ENCODE measurements at places on chromosomes 7 and 10. TPM values are rescaled to one million over a fixed set of nuclear protein-coding genes. Genes with fewer than 3 reads are reported as not detected.

GRCh38 chr7:41747961-41748360, 45.1 kb upstream of the INHBA start:
- no peaks in the 10 kb centered on the region for H3K36me3 ChIP-seq
- no peak overlapping the region for H3K4me3 ChIP-seq
- no peaks in the 10 kb centered on the region for H3K27me3 ChIP-seq
- DNase-seq = no peak

UNCX gene
- not detected for total RNA-seq

LZTS2 gene
- 58.3 TPM for total RNA-seq

DNA sequence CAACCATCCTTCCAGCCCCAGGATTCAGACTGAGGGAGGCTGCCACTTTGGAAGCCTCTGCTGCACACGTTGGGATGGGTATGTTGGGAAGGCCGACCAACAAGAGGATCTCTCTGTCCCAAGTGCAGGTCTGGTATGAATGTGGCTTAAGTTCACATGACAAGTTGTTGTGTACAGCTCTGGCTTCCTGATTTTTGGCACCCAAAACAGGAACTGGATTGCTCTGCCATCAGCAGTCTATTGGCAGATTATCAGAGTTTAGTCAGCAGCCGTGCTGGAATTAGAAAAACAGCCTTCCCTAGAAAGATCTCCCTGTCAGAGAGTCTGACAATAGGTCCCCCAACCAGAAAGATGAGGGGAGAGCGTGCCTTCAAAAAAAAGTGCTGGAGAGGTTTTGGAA, 66.9 kb downstream of the GOLGA7B start:
- no peak for DNase-seq
- H3K4me3 ChIP-seq = no peak overlapping the region
- no peaks in the 10 kb centered on the region for H3K4me1 ChIP-seq
- H3K27ac ChIP-seq = no peak overlapping the region
- H3K27me3 ChIP-seq = no peaks in the 10 kb centered on the region
- H3K36me3 ChIP-seq = no peaks in the 10 kb centered on the region

GRCh38 chr7:150311711-150312110, 11.4 kb upstream of the LRRC61 start:
- H3K4me3 ChIP-seq = no peak overlapping the region
- no peaks in the 10 kb centered on the region for H3K4me1 ChIP-seq
- H3K36me3 ChIP-seq = no peaks in the 10 kb centered on the region
- no peak for DNase-seq
- H3K27me3 ChIP-seq = no peaks in the 10 kb centered on the region
- no peak overlapping the region for H3K27ac ChIP-seq

DNA sequence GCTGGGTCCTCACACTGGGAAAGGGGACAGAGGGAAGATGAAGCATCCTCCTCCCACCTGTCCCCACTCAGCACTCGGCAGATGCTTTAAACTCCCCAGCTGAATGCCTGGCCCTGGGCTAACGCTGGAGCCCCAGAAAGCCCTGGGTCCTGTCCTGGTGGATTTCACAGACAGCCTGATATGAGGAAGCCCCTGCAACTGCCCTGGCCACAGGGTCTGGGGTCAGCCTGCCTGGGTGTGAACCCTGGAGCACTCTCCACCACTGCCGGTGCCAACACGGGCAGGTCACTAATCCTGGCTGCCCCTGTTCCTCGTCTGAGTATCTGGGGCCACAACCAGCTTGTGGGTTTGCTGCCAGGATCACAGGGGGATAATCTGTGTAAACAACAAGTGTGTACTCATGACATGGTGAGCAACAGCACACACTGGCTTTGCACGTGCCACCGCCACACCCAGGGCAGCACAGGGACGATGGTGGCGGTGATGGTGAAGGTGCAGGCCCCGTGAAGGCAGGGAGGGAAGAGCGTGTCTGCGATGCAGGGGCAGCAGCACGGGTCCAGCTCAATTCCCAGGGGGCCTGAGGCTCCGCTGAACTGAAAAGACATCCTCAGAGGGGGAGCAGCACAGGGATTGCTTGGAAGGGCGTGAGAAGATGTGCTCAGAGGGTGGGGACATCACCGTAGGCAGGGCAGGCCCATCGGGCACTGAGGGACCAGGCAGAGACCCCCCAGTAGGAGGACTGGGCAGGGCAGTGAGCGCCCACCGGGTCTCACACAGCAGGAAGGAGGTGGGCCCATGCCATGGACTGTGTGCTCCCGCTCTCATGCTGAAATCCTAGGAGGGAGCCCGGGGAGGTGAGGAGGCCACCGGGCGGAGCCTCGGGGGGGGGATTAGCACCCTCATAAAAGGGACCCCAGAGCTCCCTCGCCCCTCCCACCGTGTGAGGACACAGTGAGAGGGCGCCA, 238.7 kb downstream of the MAD1L1 start:
- no peak overlapping the region for H3K4me3 ChIP-seq
- no peaks in the 10 kb centered on the region for H3K4me1 ChIP-seq
- DNase-seq = no peak
- no peaks in the 10 kb centered on the region for H3K27me3 ChIP-seq
- H3K36me3 ChIP-seq = no peaks in the 10 kb centered on the region
- H3K27ac ChIP-seq = no peak overlapping the region

DNA sequence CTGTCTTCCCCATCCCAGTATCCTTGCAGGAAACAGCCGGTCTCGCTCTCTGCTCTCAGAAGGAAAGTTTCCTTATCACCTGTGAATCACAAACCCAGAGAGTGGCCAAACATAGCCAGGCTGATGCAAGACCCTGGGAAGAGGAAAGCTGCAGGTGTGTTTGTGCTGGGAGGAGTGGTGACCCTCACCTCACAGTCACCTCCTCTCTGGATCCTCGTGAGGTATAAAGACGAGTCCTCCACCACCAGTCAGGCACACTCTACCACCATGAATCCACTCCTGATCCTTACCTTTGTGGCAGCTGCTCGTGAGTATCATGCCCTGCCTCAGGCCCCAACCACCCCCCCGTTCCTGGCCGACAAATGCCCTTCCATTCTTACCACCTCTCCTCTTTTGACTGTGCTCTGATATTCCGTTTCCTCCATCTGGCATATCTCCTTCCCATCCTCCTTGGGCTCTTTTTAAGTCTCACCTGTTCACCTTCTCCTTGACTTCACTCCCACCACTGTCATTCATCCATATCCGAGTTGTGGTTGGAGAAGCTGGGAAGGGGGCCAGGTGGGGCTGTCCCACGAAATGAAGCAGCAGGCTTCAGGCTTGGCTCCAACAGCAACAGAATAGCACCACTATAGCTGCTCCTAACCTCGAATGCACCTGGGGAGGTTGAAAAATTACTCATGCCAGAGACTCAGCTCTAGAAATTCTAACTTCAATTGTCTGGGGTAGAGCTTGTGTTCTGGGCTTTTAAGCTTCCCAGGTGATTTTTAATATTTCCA, at the start of gene PRSS1:
TSS of gene PRSS1 (plus strand) at position 255 of the 776 bp plus-strand sequence. CDS start at position 268, 13 bp downstream.
- H3K27me3 ChIP-seq = peaks cover 51% of the 10 kb centered on the region
- no peaks in the 10 kb centered on the region for H3K36me3 ChIP-seq
- no peak within 1 kb of the TSS for H3K4me3 ChIP-seq
- no peak within 1 kb of the TSS for H3K27ac ChIP-seq
- DNase-seq = no peak

GRCh38 chr10:128927497-128928161, 539.4 kb upstream of the MGMT start:
- no peaks in the 10 kb centered on the region for H3K27me3 ChIP-seq
- no peak overlapping the region for H3K27ac ChIP-seq
- no peaks in the 10 kb centered on the region for H3K36me3 ChIP-seq
- no peak overlapping the region for H3K4me3 ChIP-seq

ETV1 gene
- 20.6 TPM for total RNA-seq

GRCh38 chr10:125812128-125812750, 10.8 kb downstream of the UROS start:
- no peaks in the 10 kb centered on the region for H3K27me3 ChIP-seq
- peak overlapping the region; percentile 57 for H3K27ac ChIP-seq
- peaks cover 11% of the 10 kb centered on the region for H3K36me3 ChIP-seq
- H3K4me1 ChIP-seq = no peaks in the 10 kb centered on the region
- peak; percentile 21 for DNase-seq

MOGAT3 gene
- total RNA-seq = not detected

GRCh38 chr7:118184565-118184940, 589 bp downstream of the LSM8 start:
- peak overlapping the region; percentile 57 for H3K27ac ChIP-seq

TUBAL3 gene
- not detected for total RNA-seq

FGF8 gene
- not detected for total RNA-seq

EN2 gene
- total RNA-seq = 2.3 TPM

GRCh38 chr7:151038951-151039849, 9.1 kb upstream of the ASIC3 start:
- peaks cover 18% of the 10 kb centered on the region for H3K4me1 ChIP-seq
- no peak overlapping the region for H3K4me3 ChIP-seq
- no peaks in the 10 kb centered on the region for H3K27me3 ChIP-seq

- H3K4me1 ChIP-seq = no peaks in the 10 kb centered on the region
- DNase-seq = no peak
- no peak overlapping the region for H3K4me3 ChIP-seq
- H3K27me3 ChIP-seq = no peaks in the 10 kb centered on the region
- no peaks in the 10 kb centered on the region for H3K36me3 ChIP-seq
Observed at GRCh38 chr7:98265841-98266271, 13.8 kb upstream of the TECPR1 start.

DNA sequence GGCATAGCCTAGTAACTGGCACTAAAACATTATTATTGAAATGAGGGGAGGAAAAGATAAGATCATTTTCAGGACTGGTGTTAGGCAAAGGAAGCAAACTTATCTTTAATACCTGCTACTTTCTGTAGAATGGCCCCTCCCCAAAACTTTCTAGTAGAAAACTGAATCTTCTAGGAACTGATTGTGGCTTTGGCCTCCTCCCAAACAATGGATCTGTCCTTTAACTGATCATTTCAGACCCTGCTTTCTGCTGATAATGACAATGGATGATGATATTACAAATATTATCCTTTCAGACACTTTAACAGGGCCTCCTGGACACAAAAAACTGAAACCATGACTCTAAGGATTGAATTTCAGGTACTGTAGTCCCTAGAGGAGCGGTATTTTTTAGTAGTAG, 55.1 kb downstream of the EZH2 start:
- no peak for DNase-seq
- H3K4me1 ChIP-seq = no peaks in the 10 kb centered on the region
- no peak overlapping the region for H3K27ac ChIP-seq
- H3K27me3 ChIP-seq = no peaks in the 10 kb centered on the region
- H3K4me3 ChIP-seq = no peak overlapping the region
- peaks cover 44% of the 10 kb centered on the region for H3K36me3 ChIP-seq

GPR158 gene
- not detected for total RNA-seq

HDAC9 gene
- total RNA-seq = 6.8 TPM

DNA sequence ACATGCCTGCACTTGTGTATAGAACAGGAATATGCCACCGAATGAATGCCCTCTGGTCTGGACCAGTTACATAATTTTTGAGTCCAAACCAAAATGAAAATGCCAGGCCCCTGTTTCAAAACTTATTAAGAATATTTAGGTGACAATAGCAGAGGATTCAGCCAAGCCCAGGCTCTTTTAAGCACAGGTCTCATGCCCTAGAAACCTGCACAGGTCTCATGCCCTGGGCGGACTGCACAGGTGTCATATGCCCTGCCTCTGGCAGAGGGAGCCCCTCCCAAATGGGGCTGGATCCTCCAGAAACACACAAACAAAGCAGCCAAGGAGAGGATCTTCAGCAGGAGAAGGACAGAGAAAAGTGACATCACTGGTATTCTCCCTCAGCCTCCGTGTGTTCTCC, 605.4 kb upstream of the NRP1 start:
- peaks cover 7% of the 10 kb centered on the region for H3K4me1 ChIP-seq
- DNase-seq = peak; percentile 39
- H3K27ac ChIP-seq = no peak overlapping the region
- no peak overlapping the region for H3K4me3 ChIP-seq

- no peak overlapping the region for H3K4me3 ChIP-seq
- H3K36me3 ChIP-seq = no peaks in the 10 kb centered on the region
- peaks cover 28% of the 10 kb centered on the region for H3K27me3 ChIP-seq
- no peaks in the 10 kb centered on the region for H3K4me1 ChIP-seq
- DNase-seq = no peak
Observed at GRCh38 chr7:25775999-25776743, 375.8 kb upstream of the NFE2L3 start.

- no peak overlapping the region for H3K27ac ChIP-seq
- no peaks in the 10 kb centered on the region for H3K36me3 ChIP-seq
- no peak overlapping the region for H3K4me3 ChIP-seq
Observed at GRCh38 chr7:28224675-28225074, 44.1 kb upstream of the JAZF1 start.

DNA sequence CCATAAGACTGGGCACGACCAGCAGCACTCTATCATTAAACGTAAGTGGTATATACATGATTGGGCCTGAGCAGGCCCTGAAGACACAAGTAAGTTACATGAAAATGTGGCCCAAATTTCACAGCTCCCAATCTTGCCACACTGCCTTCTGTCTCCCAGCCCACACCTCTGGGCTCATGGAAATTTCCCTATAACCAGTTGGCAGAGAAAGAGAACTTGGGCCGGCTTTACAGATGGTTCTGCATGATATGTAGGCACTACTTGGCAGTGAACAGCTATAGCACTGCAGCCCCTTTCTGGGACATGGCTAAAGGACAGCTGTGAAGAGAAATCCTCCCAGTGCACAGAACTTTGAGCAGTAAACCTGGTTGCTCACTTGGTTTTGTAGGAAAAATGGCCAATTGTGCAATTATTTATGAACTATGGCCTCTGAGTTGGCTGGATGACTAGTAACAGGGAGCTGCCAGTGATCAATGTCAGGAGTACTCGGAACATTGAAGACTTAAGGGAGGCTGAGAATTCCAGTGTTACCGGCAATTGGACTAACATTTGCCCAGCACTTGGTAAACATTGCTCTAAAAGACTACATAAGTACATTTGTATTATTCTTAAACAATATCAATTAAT, 1006.6 kb upstream of the LRRN3 start:
- DNase-seq = no peak
- H3K27ac ChIP-seq = no peak overlapping the region
- no peak overlapping the region for H3K4me3 ChIP-seq
- no peaks in the 10 kb centered on the region for H3K4me1 ChIP-seq
- no peaks in the 10 kb centered on the region for H3K27me3 ChIP-seq

GRCh38 chr7:45585628-45586027, 11.5 kb downstream of the ADCY1 start:
- H3K4me1 ChIP-seq = no peaks in the 10 kb centered on the region
- no peak overlapping the region for H3K27ac ChIP-seq
- H3K4me3 ChIP-seq = no peak overlapping the region
- no peak for DNase-seq
- H3K36me3 ChIP-seq = no peaks in the 10 kb centered on the region
